ENCODE measurements at places on chromosomes 12 and 14.

- DNase-seq: no peak
Measured at GRCh38 chr12:13179211-13180074, 17.1 kb upstream of the EMP1 start.

- peak; percentile 21 for DNase-seq
Measured at GRCh38 chr12:74365178-74365964, 172.3 kb upstream of the ATXN7L3B start.

- DNase-seq: no peak
Measured at GRCh38 chr14:96129128-96129736, 75.4 kb upstream of the BDKRB2 start.

GRCh38 chr14:100065111-100065871, at the start of gene EVL:
Gene EVL, plus strand, starts transcription at chr14:100065422. Its CDS starts 79 bp downstream, at chr14:100065501.
- no peak for DNase-seq

DNA sequence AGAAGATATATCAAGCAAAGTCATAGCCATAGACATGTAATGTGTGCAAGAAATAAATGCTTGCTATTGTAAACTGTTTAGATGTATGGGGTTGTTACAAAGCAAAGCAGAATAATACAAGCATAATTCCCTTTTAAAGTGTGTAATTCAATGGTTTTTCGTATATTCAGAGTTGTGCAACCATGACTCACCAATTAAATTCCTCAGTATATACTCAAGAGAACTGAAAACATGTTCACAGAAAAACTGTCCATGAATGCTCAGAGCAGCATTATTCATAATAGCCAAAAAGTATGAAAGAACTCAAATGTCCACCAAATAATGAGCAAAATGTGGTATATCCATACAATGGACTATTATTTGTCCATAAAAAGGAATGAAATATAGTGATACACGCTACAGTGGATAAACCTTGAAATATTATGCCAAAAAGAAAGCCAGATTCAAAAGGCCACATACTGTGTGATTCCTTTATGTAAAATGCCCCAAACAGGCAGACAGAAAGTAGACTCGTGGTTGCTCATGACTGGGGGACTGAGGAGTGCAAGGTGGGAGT, 9.3 kb downstream of the GXYLT1 start:
- DNase-seq: no peak

GRCh38 chr14:105314287-105315200, at the start of gene PACS2:
Gene PACS2, plus strand, starts transcription at chr14:105314748. Its CDS starts 171 bp downstream, at chr14:105314919.
- DNase-seq: peak; percentile 46

GRCh38 chr14:24680516-24680915, 46.5 kb upstream of the GZMB start:
- no peak for DNase-seq

DNA sequence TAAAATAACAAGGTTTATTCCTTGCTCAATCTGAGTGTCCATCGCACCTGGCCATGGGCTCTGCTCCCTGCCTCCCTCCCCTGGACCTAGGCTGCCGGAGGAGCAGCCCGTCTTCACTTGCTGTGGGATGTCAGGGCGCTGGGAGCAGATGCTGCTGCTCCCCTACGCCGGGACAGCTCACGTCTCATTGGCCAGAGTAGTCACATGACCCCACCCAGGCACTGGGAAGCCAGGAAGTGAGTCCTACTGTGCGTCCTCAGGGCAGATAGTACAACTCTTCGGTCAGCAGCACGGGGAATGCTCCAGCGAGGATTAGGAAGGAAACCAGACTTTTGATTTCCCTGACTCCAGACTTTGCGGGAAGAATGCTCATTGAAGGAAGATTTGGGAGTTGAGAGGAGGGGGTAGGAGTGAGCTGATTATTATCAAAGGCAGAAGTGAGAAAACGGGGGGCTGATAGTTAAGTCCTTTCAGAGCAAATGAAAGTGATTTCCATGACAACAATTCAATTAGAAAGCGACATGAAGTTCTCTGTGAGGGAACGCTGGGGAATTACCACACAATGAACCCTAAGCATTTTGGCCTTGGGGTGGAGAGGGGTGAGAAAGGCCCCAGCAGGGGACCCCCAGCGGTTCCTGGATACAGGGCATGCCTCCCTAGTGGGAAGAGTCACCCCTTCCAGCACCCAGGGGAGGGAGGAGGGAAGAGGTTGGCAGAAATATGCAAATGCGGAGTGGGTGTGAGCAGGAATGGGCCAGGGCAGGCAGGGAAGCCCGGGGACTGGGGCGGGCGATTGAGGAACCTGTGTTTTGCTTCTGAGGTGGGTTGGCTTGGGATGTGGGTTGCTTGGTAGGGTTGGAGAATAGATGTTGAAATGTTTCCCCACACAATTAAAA, 215.5 kb downstream of the AACS start:
- no peak for DNase-seq

GRCh38 chr14:104284107-104284592, 145.8 kb downstream of the KIF26A start:
- DNase-seq: no peak

DNA sequence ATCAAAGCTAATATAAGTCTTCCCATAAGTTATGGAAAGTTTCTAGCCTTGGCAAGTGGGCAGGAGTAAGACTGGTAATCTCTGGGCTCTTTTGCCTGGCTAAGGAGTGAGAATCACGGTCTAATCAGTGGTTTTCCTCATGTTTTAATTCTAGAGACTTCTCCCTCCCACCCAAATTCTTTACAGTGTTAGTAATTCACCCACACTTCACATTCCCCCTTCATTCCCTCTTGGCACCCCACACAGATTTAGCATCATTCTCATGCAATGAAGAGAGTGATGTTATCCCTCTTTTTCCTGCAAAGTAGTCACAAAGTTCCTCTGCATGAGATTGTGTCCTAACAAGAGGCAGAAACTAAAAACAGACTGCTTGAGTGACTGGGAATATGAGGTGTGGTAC, 28.6 kb upstream of the CACNA2D4 start:
- DNase-seq: no peak

Data from HepG2 (cell line).